EH (cell line): ENCODE measurements at places on chromosomes 2 and 18.

DNA sequence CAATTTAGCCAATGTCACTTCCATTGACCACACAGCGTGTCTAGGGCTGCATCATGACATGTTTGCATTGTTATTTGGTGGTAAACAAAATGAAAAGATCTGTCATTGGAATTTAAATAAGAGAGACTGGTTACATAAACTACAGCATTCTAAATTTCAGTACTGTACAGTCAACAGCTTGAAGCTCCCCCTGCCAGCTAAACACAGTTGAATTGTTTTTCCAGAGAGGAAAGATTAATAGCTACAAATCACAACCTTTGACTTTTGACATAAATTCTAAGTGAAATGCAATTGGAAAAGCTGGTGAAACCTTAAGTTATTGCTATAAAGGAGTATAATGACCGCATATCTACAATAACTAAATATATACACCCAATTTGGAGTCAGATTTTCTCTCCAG, 1600.0 kb upstream of the ACVR2A start:
- DNase-seq, result peak; percentile 19

- DNase-seq, result no peak
Observed at GRCh38 chr2:7825591-7826312, 856.1 kb upstream of the ID2 start.

DNA sequence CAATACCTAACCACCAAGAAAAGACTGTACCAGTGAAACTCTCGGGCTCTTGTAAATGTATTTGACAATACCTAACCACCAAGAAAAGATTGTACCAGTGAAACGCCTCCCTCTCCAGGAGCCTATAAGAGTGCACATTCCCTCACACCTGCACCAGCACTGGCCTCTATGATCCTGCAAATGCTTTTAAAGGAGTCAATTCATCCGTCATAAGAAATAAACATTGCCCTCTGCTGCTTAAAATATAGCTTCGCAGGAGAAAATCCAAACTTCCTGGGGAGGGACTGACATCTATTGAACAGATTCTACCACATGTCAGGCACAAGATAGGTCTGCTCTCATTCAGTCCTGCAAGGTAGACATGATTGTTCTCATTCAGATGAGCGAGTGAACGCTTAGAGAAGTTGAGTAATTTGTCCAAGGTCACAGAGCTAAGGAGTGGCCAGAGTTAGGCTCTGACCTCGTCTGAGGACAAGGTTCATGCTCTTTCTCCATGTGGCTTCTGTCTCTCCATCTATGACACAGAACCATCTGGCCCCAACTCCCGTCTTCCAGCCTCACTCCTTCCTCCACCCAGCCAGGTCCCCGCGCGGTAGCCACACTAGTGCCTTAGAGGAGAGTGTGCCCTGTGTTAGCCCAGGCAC, 38.7 kb downstream of the MCFD2 start:
- peak; percentile 84 for DNase-seq

DNA sequence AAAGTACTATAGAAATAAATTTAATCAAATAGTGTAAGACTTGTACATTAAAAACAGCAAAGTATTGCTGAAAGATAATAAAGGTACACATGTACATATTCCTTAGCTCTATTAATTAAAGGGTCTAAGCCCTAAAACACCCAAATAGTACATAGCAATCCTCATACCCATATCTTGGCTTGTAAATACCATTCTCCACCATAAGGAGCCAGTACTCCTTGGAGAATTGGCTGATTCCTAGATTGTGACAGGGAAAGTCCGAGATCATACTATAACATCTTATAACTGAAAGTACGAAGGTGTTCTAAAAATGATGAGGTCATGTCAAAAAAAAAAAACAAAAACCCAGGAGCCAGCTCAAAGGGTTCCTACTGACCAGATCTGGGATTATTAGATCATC, 614.6 kb downstream of the SUCLG1 start:
- DNase-seq, result no peak

- DNase-seq, result peak; percentile 94
Observed at GRCh38 chr2:157229572-157229971, 27.9 kb upstream of the GALNT5 start.

DNA sequence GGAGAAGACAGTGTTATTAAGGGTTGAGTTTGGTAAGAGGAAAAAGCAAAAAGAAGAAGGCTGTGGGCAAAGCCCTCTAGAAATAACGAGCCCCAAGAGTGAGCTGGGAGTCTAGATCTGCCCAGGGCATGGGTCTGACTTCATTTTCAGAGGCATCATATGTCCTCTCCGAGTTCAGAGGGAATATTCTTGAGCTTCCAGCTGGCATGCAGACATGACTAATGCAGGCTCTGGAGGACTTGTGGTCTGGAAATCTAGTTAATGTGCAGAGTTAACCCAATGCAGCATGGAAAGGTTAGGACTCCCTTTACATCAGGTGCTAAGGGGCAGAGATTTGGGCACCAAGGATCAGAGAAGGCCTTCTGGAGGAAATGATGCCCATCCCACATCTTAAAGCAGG, 7.3 kb downstream of the ACMSD start:
- peak; percentile 39 for DNase-seq

- no peak for DNase-seq
Observed at GRCh38 chr2:170335351-170335750, 157.4 kb downstream of the MYO3B start.

GRCh38 chr18:28606686-28607085, 429.8 kb upstream of the CDH2 start:
- DNase-seq, result no peak

DNA sequence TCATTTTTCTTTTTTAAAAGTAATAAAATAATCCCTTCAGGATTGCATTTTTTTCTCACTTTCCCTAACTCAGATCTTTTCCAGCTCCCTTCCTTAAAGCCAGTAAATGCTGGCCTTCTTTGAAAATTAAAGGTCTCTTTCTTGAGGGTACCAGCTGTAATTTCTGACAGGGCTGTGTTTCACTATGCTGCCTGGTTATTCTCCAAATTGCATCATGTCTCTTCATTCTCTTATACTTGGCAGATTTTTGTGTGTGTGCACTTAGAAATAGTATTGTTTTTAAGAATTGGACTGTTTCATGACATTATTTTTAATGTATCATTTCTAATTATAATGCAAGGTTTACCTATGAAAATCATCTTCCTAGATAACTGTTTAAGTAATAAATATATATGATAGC, 72.0 kb upstream of the EPB41L5 start:
- DNase-seq, result no peak

GRCh38 chr18:70920840-70921374, 632.1 kb downstream of the SOCS6 start:
- DNase-seq, result no peak

DNA sequence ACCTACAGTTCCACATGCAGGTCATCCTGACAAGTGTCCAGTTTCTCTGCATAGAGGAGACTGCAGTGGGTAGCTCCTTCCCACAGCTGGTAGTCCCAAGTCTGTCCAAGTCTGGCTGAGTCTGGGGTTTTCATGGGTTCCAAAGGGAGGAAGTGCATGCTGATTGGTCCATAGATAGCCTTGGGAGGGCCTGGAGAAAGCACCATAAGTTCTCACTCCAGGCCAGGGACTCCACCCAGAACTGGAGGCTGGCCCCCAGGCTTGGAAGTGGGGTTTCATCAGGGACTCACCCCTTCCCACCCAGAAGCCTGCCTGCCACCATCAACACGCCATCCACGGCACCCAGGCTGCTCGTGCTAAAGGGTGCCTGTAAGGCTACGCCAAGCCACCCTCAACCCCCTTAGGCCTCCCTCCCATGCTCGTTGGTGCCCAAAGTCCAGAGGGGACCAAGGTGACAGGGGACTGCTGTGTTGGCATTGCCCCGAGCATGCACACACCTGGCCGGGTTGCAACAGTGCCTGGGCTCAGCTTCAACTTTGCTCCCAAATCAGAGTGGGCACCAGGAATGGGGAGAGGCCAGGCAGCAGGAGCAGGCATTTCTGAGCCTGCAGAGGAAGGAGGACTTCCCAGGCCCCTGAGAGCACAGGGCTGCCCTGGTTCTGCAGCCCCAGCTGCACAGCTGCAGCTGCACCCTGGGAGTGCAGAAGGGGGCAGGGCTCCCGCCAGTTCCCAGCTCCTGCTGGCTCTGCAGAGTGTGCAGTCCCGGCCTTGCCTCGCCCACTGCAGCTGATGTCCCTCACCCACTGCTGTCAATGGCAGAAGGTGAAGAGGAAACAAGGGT, 116.5 kb upstream of the MAP2 start:
- DNase-seq, result no peak

- DNase-seq, result peak; percentile 87
Observed at GRCh38 chr2:217510771-217511291, 492.0 kb downstream of the TNS1 start.

- DNase-seq, result peak; percentile 6
Observed at GRCh38 chr18:75784390-75784789, 356.9 kb upstream of the SMIM21 start.

- DNase-seq, result no peak
Observed at GRCh38 chr18:46314011-46314410, 209.8 kb downstream of the HAUS1 start.

DNA sequence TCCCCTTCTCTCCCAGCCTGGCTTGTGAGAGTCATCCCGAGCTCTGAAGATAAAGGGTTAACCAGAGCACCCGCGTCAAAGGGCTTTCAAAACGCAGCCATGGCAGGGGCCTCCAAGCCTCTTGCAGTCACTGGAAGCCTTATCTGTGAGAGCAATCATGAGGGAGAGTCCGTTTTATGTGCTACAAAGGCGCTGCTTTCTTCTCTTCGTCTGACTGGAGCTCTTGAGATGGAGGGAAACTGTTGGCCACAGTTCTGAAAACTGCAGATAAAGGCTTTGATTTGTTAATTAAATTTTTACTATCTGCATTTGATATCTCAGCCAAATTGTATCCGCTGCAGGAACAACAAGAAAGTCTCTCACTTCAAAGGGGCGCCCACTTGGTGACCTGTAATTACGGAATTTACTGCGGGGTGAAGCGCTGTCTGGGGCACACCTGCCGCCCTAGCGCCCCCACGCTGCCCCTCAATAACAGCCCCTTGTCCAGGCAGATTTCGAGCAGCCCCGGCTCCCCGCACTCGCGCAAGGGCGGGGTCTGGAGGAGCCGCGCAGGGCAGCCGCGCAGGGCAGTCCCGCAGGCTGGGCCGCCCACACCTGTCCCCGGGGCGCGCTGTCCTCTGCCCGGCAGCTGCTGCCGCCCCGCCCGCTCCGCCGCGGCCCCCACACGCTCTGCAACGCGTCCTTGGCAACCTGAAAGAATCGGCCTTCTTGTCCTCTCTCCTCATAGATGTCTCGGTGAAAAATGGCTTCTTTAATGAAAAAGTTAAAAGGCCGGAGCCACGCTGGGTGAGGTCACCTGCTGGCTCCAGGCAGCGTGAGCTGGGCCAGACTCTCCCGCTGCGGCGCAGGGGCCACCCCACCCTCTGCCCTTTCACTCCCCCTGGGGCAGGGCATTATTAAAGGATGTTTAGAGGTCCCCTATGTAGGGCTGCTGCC, 217.9 kb downstream of the VAPA start:
- no peak for DNase-seq

DNA sequence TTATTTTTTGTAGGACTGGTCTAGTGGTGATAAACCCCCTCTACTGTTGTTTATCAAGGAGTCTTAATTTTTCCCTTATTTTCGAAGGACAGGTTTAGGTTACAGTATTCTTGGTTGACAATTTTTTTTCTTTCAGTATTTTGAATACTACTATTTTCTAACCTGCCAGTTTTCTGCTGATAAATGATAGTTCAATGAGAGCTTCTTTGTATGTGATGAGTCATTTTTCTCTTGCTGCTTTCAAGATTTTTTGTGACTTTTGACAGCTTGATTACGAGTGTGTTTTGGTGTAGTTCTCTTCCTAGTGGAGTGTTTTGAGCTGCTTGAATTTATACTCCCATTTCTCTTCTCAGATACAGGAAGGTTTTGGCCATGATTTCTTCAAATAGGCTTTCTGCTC, 77.5 kb downstream of the ACSL3 start:
- no peak for DNase-seq

DNA sequence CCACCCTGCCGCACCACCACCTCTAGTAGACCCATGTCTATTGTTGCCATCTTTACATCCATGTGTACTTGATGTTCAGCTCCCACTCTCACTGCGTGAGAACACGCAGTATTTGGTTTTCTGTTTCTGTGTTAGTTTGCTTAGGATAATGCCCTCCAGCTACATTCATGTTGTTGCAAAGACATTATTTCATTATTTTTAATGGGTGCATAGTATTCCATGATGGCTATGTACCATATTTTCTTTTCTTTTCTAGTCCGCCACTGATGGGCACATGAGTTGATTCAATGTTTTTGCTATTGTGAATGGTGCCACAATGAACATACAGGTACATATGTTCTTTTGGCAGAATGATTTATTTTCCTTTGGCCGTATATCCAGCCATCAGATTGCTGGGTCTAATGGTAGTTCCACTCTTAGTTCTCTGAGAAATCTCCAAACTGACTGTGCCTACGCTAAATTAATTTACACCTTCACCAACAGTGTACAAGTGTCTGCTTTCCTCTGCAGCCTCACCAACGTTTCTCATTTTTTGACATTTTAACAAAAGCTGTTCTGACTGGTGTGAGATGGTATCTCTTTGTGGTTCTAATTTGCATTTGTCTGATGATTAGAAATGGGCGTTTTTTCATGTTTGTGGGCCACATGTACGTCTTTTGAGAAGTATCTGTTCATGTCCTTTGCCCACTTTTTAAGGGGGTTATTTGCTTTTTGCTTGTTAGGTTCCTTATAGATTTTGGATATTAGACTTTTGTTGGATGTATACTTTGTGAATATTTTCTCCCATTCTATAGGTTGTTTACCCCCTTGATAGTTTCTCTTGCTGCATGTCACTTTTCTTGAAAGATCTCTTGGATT, 10.5 kb upstream of the ZNF513 start:
- DNase-seq, result no peak

- peak; percentile 41 for DNase-seq
Observed at GRCh38 chr2:171173087-171173486, 12.4 kb upstream of the TLK1 start.

DNA sequence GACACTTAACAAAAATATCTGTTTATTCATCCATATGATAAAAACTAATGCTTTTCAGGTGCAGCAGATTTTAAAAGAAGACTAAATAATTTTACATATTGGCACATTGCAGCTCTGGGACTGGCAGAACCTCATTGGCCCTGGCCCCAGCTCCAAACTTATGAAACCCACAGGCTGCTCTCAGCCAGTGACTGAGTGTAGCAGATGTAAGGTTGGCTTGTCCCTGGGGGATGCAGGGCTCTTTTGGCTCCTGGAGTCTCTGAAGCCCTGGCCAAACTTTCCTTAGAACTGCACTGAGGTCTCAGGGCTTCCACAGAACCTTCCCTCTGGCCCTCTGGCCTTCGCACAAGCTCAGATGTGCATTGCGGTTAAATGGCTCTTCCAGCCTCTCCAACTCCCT, 725.0 kb upstream of the SOX11 start:
- no peak for DNase-seq

GRCh38 chr2:233801357-233802131, 23.4 kb downstream of the MROH2A start:
- peak; percentile 29 for DNase-seq

DNA sequence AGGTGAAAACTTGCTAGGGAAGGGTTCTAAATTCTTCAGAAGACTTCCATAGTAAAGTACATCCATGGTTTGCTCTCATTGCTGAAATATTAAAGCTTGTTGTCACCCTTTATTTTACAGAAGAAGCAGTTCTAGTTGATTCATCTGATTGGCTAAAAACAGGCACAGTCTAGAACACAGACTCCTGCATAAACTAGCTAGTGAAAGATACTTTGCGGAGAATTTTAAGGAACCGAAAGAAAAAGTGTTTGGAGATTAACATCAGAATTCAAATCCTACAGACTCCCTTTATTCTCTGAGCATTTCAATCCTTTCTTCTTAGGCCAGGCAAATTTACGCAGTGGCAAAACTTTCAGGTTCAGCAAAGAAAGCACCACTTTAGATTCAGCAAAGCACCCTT, 1076.5 kb upstream of the ZEB2 start:
- no peak for DNase-seq

- peak; percentile 75 for DNase-seq
Observed at GRCh38 chr2:142944264-142944663, 66.8 kb downstream of the KYNU start.

GRCh38 chr2:99949530-99949929, 192.9 kb downstream of the AFF3 start:
- no peak for DNase-seq
